Fibroblast of skin of back (primary cell): ENCODE measurements at places on chromosomes 5 and 9.

DNA sequence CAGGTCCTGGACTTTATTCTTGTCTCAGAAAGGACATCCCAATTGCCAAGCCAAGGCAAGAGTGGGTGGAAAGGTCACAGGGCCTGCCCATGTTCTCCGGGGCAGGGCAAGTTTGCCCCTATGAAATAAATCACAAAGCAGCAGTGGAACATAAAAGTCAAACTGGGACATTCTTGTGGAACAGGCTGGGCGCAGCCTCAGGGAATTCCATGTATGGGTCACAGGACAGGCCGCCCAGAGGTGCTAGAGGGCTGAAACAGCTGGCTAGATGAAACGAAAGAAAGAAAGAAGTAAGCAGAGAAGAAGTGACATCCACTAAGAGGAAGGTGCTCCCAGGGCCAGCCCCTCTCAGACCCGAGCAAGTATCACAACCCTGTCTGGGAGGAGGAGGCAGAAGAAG is 219.1 kb upstream of the NFIL3 start:
- DNase-seq, result no peak

- no peak for DNase-seq
Observed at GRCh38 chr9:80134487-80134886, 562.7 kb downstream of the TLE4 start.

DNA sequence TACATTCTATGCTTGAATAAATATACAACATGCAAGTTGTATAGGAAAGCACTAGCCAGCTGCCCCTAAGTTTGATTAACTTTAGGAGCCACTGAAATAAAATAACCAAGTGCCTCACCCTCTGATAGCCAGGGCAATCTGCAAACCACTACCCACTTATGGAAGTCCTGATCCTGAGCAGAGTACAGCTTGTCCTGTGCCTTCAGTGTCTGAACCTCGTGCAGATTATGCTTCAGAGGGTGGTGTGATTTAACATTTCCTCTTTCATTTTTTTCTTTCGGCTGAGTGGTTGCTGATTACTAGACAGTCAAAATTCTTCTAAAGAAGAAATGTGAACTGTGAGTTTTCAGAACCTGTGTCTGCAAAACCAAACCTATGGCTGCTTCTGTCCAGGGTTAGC is 327.7 kb downstream of the PIK3R1 start:
- DNase-seq, result no peak

DNA sequence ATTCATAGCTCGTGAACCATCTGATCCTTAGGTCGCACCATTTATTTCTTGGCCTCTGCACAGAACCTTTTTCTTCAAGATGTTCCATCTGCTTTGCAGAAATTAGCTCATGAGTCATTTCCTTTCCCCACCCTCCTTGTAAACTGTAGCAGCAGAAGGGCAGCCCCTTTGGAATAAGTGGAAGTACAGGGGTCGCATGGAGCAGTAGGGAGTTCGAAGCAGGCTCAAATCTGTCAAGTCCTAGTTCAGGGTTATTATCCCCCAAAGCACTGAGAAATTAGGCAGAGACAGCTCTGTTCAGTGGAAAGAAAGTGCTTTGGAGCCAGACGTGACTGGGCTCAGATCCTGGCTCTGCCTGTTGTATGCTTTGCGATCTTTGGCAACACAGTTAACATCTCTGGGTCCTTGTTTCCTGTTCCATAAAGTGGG is 84.2 kb downstream of the SGCD start:
- peak; percentile 66 for DNase-seq

DNA sequence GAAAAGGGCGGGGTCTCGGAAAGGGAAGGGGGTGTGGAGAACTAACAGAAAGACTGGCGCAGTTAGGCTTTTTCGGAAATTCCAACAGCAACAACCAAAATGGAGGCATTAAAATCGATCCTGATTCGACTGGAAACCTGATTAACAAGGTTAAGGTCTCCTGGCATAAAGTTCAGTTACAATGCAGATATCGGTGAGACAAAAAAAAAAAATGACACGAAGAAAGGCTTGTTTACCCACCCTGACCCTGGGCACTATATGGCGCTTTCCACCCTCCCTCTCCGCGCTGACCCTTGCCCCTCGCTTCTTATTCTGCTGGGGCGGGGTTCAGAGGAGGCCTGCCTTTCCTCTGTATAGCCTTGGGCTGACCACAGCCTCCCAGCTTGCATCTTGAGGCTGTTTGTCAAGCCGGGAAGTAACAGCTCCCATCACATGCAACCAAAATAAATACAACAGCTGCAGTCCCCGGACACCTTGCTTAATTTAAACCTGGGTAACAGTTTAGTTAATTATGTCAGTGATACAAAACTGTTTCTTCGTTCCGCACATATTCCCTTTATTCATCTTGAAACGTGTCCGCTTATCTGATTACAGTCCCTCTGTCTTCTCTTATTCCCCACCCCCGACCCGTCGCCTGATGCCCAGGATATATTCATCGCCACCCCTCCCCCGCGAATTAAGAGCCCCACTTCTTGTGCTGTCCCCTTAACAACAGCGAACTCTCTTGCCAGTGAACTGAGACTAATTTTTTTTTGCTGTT is 795 bp upstream of the PJA2 start:
- DNase-seq, result peak; percentile 78

GRCh38 chr5:164799391-164799790 is 1294.0 kb downstream of the MAT2B start:
- no peak for DNase-seq

DNA sequence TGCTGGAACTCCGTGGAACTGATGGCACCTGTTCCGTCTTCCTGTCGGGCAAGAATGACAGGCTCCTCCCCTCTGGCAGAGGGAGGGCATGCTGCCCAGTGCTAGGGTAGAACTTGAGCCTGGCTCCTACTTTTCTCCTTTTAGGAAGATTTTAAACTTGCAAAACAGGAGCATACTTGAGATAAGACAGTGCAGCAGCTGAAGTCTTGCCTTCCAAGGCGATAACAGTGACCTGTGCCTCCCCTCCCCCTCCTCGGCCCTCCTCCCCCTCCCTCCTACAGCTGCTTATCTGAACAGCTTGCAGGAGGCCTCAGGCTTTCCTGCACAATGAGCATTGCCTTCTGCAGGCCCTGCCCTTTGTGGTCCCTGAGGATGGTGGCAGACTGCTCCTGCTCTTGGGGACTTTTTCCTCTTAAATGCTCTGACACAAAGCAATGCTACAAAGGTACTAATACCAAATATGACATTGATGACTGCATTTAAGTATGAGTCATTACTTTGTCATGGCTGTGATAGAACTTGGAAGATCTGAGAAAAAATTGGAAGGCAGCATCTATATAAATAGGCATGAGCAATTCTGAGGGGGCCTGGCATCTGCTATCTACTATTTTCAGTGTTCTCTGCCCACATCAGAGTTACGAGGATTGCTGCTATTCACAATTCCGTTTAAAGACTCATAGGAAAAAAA is 2.0 kb downstream of the GADD45G start:
- peak; percentile 60 for DNase-seq

- DNase-seq, result no peak
Observed at GRCh38 chr9:105309531-105309931, 65.1 kb downstream of the SLC44A1 start.

- no peak for DNase-seq
Observed at GRCh38 chr5:84286662-84287061, 98.0 kb downstream of the EDIL3 start.

GRCh38 chr5:76617675-76618074 is 5.5 kb downstream of the F2RL2 start:
- peak; percentile 99 for DNase-seq

- DNase-seq, result peak; percentile 50
Observed at GRCh38 chr5:180860273-180860886, 696 bp downstream of the ZFP62 start.

GRCh38 chr9:32703635-32704034 is 68.2 kb upstream of the TAF1L start:
- no peak for DNase-seq

DNA sequence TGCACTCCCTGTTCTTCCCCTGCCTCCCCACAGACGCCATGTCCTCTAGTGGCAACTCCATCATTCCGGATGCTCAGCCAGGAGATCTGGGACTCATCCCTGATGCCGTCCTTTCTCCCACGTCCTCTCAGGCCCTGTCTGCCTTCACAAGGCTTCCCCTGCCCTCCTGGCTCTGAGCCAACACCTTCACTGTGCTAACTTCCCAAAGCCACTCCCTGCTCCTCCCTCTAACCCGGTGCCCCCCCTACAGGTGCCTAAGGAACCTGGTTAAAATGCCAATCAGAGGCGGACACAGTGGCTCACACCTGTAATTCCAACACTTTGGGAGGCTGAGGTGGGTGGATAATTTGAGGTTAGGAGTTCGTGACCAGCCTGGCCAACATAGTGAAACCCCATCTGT is 67.6 kb downstream of the LMX1B start:
- DNase-seq, result no peak

DNA sequence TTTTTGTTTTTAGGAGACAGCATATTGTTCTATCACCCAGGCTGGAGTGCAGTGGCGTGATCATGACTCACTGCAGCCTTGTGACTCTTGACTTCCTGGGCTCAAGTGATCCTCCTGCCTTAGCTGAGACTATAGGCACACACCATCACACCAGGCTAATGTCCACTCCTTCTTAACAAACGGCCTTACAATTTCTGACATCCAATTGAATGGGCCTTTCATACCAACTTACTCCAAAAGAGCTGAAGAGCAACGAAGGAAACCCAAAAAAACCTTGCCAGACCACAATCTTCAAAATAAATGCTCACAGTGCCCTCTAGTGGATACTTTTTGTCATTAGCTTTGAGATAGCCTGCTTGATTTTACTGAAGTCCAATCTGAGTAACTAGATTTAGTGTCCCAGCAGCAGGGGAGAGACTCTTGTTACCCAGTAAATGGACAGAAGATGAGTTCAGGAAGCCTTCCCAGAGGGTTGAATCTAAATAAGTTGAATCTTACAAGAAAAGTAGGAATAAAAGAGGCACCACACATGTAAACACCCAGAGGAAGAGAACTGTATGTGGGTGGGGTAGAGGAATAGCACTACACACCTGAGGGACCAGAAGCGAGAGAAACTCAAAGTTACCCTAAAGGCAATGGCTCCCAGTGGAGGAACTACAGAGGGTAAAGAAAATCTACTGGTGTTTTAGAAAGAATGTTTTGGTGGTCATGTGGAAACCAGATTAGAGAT is 9.3 kb downstream of the ZNF622 start:
- peak; percentile 62 for DNase-seq

DNA sequence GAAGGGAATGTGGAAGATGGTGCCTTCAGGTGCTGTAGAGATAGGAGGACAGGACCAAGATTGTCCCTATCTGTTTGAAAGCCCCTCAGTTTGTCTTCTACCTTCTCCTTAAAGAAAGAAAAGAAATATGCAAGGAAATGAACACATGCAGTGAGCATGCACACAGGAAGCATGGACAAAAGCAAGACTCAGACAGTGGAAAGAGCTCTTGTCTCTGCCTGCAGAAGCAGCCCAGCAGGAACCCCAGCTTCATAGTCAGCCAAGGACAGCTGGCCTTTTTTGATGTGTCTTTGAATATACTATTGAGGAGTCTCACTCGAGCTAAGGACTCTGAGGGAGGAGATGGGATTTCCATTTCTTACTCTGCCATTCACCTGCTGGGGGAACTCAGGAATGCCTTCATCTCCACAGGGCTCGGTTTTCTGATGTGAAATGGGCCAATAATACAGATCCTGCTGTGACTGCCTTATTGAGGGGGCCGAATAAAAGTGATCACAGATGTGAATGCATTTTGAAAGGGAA is 132.5 kb upstream of the ADRA1B start:
- DNase-seq, result no peak

DNA sequence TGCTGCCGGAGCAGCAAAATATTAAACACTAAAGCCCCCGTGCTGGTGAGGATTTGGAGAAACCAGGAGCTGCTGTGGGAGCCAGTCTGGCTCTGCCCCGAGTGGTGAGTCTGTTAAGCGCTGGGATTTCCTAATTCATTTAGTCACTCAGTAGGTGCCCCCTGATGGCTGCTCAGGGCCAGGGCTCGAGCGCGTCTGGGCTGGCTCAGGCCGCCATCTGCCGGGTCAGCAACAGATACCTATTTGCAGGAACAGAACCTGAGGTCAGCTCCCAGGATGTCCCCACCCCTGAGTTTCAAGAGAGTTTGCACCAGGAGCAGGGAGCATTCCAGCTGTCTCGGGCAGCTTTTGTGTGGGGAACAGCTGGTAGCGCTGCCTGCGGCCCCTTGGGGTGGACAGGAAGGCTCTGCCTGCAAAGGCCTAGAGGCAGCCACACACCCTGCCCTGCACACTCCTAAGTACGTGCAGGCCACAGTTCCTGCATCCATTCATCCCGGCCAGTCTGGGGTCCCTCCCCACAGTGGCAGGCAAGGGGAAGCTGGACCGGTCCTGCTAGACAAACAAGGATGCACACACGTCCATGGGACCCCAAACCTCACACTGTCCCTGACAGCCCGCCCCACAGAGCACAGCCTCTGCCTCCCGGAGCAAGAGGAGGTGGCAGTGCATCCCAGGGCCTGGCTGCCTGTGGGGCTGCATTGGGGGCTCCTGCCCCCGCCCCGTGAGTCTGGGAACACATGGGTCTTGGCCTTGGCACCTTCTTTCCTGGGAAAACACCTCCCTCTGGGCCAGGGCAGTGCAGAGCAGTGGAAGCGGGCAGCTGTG is 83.7 kb downstream of the ADAMTS2 start:
- no peak for DNase-seq

- DNase-seq, result no peak
Observed at GRCh38 chr5:14547666-14548065, 33.9 kb upstream of the OTULINL start.

DNA sequence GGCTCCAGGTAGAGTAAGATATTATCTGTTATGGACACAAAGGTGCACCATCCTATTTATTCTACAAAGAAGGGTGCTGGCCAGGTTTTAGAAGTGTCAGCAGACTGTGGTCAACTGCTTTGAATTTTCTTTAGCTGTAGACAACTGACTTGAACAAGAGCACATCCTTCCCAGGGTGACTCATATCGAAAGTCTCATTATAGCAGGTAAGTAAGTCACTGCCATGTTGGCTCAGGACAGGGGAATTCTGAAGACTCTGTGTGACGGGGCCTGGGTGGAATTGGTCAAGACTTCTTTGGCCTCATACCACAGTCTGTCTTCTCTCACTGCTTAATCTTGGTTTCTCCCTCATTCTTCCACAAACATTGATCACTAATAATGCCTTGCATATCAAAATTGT is 214.5 kb upstream of the CDH9 start:
- DNase-seq, result no peak

- peak; percentile 53 for DNase-seq
Observed at GRCh38 chr5:95884017-95884325, 61.4 kb upstream of the GLRX start.

DNA sequence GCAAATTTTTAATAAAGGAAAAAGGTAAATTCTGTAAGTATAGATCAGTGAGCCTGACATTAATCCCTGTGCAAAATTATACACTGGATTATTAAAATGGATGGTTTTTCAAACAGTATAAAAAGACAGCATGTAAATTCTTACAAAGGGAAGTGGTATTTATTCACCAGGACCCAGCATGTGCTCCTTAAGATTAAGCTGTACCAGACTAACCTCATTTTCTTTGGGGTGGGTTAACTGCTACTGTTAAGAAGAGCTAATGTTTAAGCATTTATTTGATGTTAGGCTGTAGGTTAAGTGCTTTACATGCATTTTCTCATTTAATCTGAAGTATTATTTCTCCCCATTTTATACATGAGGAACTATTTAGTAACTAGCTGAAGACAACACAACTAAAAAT is 60.3 kb upstream of the RFX3 start:
- DNase-seq, result no peak

GRCh38 chr5:109486200-109486804 is 76.5 kb upstream of the PJA2 start:
- no peak for DNase-seq
